ENCODE measurements at places on chromosomes 16 and 17.

DNA sequence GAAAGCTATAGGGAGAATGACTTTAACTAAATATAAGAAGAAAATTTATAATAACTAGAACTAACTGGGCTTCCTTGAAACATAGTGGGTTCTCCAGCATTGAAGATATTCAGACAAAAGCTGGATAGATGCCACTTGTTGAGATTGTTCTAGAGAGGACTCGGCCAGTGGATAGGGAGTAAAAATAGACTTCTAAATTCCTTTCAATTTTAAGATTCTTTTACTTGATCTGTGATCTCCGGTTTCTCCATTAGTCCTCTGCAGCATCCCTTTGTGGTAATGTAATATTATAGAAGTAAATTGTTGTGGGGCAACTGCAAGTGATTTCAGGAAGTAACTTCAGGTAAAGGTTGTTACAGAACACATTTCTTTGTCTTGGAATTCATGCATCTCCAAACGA is 10.3 kb upstream of the RARA start:
- DNase-seq = no peak

- peak; percentile 14 for DNase-seq
Measured at GRCh38 chr17:6303664-6304063, 131.3 kb downstream of the AIPL1 start.

GRCh38 chr16:65944361-65944760 is 422.1 kb upstream of the CDH5 start:
- no peak for DNase-seq

DNA sequence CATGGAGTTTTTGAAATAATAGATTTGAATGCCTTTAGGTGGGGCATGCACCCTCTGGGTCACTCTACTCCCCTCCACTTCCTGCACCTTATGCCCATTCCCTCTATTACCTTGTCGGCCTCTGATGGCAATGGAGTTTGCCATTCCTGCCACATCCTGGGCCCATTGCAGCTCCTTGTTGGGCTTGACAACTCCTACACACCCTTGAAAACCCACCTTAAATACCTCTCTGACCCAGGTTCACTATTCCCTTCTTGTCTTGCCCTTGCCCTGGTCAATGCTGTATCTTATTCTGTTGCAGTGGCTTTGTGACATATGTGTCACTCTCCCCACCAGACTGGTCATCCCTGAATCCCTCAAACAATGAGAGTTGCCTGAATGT is 2.4 kb downstream of the CCR7 start:
- DNase-seq = no peak

DNA sequence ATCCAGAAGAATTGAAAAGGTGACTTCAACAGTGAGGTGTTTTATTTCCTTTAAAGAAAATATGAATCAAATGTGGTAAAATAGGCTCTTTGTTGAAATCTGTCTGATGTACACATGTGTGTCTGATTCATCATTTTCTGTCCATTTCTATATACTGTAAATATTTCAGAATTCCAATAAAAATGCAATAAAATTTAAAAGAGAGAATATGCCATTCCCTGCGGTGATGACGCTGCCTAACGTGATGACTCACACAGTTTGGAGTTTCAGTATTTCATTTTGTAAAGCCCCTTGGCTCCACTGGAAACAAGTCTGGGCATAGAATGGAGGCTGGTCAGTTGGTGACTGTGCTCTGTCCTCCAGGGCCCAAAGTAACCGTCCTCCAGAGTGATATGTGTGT is 482.5 kb upstream of the CDH5 start:
- DNase-seq = no peak

DNA sequence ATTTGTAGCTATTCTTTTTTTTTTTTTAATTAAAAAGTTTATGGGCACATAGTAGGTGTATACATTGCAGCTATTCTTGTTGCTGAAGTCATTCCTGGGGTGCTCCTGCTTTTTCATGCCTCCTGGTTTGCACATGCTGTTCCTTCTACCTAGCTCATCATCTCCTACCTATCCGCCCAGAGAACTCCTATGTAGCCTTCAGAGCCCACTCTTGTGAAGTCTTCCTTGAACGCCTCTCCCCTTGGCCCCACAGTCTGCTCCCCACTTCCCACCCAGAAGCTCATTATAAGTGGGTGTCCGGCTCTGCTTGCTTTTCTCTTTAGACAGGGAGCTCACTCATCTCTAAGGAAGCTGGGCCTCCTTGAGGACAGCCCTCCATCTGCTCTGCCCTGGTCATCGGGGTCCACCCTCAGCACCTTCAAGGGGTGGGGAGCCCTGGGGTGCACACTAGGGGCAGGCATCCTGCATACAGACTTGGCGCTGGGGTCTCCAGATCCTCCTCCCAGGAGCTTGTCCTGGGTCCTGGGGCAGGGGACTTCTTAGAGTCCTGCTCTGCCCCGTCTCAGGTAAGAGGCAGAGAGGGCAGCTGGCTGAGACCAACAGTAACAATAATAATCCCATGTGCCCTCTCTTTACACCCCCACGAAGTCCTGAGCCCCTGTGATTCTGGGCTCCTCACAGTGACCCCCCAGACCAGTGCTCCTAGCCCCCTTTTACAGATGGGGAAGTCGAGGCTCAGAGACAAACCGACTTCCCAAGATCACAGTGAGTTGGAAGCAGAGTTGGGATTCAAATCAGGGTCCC is 3.5 kb upstream of the B9D1 start:
- no peak for DNase-seq

DNA sequence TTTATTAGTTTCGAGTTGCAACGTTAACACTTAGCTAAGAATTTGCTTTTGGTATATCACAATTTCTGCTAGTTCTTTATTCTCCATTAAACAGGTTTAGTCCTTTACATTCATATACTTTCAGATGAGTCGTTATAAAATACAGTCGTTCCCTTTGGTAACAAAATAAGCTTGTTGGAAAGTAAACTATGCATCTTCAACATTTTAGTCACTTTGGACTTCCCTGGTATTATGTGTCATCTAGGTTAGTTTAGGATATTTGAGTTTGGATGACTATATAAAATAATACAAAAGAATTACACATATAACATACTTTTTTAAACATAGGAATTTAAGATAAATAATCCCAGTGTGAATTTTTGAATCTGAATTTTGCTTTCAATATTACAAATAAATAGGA is 351.5 kb downstream of the BCAS3 start:
- DNase-seq = no peak

DNA sequence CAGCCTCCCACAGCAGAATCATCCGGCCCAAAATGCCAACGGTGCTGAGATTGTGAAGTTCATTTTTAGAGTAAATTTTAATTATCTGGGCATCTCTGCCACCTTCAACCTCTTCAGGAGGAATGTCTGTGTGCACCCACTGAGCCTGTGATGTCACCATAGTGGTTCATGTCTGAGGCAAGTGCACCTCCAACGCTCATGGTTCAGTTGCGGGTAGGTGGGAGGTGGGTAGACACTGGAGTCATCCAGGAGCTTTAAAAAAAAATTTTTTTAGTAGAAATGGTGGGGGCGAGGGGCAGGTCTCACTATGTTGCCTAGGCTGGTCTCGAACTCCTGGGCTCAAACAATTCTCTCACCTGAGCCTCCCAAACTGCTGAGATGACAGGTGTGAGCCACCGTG is 1.9 kb downstream of the FLYWCH1 start:
- DNase-seq = no peak

All from SW480 (cell line).